NCI-H1092 (cell line): ENCODE measurements at places on chromosomes 5 and 9.

DNA sequence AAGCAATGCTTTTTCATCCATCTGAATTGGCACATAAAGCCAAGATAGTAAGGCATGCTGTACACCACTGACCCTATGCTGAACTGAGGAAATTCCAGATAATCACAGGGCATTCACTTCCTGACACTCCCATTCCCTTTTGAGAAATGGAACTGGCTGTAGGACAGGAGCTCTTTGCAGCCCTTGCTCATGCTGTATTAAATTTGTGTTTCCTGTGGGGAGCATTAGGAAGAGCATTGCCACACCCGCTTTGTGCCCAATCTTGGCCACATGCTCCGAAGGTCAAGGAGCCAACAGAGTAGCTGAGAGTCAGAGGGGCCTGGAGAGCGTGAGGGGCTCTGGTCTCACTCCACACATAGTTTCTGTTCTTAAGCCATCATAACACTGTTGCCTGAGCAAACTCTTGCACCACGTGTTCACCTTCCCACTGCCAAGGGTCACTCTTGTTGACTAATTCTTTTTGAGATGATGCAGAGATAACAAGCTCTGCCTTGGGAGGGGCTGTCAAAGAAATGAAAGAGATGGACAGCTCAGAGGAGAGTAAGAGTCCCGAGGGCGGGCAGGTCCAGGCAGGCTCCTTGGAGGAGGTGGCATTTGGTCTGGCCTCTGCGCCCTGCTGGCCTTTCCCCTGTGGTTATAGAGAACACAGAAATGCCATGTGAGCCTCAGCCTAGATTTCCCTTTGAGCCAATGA lies 31.7 kb upstream of the ARAP3 start:
- no peak for DNase-seq

GRCh38 chr9:118330191-118330986 lies 626.2 kb downstream of the TLR4 start:
- no peak for DNase-seq

DNA sequence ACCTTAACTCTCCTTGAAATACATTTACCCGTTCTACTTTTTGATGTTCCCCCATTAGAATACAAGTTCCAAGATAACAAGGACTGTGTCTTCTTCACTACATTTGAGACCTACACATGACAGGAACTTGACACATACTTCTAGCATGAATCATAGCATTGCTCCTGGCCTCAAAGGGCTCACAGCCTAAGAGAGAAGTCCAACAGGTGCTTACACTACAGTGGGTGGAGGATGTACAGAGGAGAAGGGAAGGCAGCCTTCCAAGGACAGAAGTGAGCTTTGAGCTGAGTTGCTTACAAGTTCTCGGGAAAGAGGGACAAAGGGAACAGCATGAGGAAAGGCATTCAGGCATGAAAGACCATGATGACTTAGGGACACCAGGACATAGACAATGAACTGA lies 56.9 kb upstream of the MSX2 start:
- DNase-seq: no peak

DNA sequence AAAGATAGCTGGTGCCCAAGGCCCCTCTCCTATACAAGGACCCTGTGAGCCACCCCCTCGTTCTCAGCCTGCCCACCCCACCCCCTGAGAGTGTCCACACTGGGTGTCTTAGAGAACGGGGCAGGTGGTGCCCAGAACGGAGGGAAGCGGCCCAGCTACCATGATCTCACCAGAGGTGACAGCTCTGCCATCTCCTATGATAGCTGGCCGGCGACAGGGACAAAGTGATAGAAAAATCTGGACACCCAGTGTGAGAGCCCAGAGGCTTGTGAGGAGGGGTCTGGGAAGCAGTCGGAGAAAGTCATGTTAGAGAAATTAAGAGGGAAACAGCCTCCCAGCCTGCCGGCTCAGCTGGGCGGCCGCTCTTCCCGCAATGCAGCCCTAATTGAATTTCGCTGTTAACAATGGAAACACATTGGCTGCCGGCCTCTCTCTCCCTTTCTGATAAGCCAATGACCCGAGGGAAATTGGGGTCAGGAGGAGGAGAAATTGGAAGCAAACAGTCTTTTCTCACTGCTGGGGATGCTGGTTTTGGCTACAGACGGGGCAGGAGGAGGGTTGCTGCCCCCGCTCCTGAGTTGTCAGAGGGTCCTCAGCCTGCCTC lies 32.3 kb downstream of the HK3 start:
- peak; percentile 27 for DNase-seq

DNA sequence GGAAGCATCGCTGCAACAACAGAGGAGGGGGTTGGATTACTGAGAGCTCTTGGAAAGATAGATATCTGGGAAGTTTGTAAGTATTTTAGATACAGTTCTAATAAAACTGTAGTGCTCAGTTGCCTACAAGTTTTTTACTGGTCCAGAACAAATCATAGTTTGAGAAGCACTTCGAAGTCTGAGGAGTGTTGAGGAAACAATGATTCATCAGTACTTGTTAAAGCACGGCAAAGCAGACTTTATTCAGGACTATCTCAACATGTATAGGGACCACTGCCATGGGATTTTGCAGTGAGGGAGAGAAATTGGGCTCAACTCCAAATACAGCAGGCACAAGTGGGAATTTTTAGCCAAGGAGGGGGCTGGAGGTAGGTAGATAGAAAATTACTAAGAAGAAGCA lies 25.3 kb upstream of the RECK start:
- no peak for DNase-seq

GRCh38 chr9:126211441-126212074 lies 115.1 kb upstream of the MVB12B start:
- no peak for DNase-seq

- no peak for DNase-seq
Measured at GRCh38 chr5:57434227-57434640, 48.4 kb downstream of the ACTBL2 start.

DNA sequence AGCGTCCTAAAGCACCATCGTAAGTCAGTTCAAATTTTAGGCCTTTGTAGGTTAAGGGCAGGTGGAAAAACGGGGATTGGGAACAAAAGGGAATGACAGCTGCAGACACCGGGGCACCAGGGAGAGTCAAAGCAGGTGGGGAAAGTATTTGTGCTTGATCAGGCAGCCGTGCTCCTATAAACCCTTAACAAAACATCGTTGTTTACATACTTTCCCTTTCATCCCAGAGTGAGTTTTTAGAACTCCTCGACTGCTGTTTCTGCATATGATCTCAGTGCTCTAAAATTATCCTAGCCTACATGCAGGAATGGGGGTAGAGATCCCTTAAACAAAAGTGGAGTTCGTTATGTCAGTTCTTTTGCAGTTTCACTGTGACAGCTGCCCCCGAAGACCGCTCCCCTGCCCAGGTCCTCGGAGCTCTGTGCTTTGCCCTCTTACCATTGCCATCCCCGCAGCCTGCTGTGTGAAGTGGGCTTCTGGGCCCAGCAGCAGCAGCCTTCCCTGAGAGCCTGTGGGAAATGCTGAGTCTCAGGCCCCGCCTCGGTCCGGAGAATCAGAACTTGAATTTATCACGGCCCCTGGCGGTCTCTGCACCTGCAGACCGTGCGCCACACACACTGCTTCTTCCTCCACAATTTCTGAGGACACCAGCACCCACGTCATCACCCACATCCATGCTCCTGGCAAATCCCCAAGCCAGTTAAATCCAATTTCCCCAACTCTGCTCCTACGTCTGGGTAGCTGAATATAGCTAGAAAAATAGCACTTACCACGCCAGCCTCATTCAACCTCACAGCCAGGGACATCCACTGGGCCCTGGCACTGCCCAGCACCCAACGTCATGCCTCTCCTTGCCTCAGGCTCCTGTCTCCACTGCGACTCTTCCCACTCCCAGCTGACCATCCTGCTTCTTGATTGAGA lies 86.8 kb downstream of the NSUN2 start:
- DNase-seq: peak; percentile 93

DNA sequence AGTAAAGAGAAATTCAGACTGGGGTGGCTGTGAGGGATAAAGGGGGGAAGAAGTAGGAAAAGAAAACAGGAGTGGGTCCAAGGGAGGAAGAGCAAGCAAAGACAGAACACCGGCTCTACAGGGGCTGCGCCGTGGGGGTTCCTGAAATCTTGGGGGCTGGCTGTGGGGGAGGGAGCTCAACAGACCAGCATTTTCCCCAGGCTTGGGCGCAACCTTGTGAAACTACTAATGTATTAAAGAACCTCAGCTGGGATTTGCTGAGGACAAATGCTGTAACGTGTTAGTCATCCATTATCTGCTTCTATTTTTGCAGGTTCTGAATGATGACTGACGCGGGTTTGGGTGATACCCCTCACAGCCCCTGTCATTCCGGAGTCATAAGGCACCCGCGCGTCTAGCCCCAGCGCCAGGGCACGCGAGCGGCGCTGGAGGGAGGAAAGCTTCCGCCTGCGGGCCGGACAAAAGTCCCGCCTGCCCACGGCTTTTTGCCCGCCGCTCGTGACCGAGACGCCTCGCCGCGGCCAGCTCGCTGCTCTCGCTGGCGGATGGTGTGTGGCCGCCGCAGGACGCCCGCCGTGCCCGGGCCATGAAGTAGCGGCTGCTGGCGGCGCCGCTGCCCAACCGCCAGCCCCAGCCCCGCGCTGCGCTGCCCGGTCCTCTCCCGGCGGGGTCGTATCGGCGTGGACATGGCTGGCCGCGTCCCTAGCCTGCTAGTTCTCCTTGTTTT lies 110.6 kb downstream of the PAM start:
- peak; percentile 23 for DNase-seq

DNA sequence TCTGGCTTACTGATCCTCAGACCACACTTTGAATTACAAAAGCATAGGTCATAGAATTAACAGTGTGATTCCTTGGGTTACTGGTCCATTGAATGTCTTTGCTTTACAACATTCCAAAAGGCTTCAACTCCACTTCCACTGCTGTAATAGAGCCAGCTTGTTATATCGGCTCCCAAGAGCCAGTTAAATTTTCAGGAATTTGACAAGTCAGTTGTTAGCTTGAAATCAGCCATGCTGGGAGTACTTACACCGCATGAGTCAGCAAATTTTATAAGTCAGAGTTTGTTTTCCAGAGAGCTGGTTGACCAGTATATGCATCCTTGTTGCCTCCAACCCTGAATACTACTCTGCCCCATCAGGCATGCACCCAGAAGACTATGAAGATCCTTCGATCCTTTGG lies 73.1 kb downstream of the FOXB2 start:
- no peak for DNase-seq

GRCh38 chr9:94178927-94179326 lies 80.2 kb upstream of the ZNF169 start:
- DNase-seq: no peak

DNA sequence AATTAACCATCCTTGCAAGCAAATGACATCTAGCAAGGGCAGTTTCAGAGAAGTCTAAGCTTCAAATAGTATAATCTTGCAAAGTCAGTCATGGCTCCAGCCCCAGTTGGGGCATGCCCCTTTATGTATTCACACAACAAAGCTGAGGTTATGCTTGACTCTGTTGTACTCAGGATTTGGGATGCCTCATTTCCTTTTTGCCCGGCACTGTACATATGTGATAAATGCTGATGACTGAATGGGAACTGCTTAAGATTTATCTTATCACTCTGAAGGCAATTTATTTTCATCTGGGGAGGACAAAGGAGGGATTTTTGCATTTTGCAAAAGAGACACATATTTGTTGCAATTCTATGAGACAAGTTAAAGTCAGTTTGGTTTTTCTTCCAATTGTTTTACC lies 219.2 kb downstream of the TRPM3 start:
- DNase-seq: no peak

DNA sequence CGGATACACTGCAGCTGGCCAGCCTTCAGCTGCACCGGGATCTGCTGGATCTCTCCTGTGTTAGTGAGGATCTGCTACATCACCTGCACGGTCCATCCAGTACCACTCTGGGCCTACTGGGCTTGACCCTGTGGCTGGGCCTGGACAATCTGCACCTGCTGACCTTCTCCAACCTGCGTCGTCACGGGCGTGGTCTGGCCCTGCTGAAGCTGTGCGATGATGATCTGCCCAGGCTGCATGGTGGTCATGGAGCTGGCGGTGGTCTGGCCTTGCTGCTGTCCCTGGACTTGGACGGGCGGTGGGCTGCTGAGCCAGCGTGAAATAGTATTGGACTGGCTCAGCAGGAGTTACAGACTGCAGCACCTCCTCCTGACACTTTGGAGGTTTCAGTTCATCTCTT lies 137.1 kb upstream of the GAS1 start:
- no peak for DNase-seq

DNA sequence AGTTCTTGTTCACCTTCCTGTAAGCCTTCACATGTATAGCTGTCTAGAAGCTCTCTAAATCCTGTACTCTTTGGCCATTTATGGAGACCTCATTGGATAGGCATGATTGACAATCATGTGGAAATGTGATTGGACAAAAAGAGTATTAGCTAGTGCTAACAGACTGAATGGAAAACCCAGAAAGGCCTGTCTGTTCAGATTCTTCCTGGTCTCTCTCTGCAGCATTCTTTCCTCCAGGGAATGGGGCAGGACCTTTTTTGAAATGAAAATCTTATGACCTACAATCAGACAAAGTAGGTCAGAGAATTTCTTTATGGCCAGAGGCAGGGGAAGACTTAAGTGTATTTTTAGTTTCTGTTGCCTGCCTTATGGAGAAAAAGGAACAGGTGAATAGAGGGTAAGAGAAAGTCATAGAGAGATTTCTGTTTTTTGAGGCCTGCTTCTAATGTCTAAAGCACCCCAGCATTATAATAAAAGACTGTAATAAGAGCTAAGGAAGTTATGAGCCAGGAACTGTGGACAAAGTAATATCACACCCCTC lies 152.4 kb upstream of the CCDC152 start:
- DNase-seq: no peak

GRCh38 chr5:7592910-7593309 lies 197.0 kb downstream of the ADCY2 start:
- DNase-seq: no peak

- no peak for DNase-seq
Measured at GRCh38 chr5:158837908-158838307, 261.8 kb downstream of the EBF1 start.

- no peak for DNase-seq
Measured at GRCh38 chr5:55557123-55557522, 22.4 kb upstream of the PLPP1 start.

DNA sequence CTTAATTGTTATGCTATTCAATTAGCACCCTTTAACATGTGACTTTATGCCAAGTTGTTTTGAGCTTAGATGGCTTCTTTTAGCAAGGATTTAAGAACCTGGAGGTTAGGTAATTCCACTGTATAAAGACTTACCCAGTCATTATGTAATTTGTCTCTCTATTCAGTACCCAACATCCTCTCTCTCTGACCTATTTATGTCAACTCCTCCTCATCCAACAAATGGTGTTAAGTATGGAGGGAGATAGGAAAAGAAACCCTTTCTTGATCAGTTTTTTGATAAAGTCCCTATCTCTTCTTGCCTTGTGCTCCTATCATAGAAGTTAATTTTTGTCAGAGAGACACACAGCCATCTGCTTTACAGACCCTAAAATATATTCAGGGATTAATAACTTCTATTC lies 181.2 kb upstream of the GPR151 start:
- DNase-seq: no peak

- no peak for DNase-seq
Measured at GRCh38 chr5:101728933-101729332, 567.2 kb downstream of the SLCO4C1 start.

- DNase-seq: no peak
Measured at GRCh38 chr5:95838001-95838520, 15.5 kb upstream of the GLRX start.
